NCI-H1417 treated with DMSO at 0.1 percent for 48 hours (cell line): ENCODE measurements at places on chromosomes 6 and 20.
A peak's percentile ranks its signal among the peaks of the same experiment; 100 is the strongest.

DNA sequence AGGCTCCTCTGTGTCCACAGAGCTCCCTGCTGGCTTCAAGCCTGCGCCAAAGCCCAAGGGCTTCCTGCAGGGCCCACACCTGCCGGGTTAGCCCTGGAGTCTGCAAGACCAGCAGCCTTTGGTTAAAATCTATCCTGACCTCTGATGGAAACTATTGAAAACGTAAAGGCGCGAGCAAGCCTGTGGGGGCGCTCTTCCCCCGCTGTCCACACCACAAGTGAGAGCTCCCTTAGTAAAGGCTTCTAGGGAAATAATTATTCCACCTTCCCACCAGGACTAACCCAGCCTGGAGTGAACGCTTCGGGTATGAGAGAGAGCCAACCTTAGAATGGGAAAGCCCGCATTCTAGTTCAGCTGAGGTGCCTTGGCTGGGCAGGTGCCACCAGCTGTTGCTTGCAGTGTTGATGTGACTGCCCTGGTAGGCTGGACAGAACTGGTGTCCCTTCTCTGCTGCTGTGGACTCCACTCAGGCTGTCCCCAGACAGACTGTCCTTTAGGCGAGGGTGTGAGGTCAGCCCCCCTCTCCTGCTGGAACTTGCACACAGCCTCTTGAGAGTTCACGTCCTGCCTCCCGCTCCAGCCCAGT is 68.7 kb downstream of the SYTL3 start:
- no peak for DNase-seq

GRCh38 chr20:25461786-25462545 is 54.5 kb downstream of the GINS1 start:
- no peak for DNase-seq

GRCh38 chr6:89527634-89528033 is 94.7 kb downstream of the ANKRD6 start:
- DNase-seq, result no peak

DNA sequence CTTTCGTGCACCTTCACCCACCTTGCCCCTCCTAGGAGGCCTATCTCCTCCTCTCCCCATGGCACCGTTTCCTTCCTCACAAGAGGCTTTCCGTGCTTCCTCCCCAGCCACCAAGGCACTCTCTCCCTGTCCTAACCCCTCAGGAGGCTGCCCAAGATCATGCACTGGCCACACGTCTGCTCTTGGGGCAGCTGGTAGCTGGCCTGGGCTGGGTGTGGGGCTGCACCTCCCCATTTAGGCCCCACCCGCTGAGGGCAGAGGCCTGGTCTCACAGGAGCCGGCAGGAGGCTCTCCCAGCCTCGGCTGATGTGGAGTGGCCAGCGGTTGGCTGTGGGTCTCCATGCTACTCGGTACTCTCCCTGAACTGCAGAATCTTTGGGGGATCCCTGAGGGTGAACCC is 13.6 kb downstream of the NOL4L start:
- DNase-seq, result no peak

DNA sequence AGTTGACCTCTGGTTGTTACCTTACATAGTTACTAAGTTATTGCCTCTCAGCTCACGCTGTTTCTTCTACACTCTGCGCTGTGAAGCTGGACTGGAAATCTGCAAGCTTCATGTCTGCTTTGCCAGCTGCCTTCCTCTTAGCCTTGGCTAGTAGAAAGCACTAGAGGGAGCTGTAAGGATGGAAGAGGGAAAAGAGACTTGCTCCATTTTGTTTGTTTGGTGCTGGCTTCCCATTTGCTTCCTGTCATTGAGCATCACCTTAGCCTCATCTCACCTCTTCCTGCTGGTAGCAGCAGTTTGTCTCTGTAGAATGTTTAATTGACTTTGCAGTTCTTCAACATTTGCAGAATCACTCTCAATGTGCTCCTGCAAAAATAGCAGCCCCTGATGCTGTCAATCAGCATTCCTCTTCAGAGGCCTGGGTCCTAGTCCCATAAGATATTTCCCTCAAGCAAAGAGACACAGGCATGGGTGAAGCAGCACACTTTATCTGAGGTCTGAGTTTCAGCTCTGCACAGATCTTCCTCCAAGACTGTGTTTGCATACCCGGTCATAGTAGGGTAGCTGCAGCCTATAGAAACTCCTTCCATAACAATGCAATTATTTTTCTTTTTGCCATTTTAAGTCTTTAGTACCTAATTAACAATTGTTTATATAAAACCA is 302.2 kb upstream of the EPHA7 start:
- no peak for DNase-seq

GRCh38 chr6:12450467-12450866 is 160.3 kb downstream of the EDN1 start:
- no peak for DNase-seq

DNA sequence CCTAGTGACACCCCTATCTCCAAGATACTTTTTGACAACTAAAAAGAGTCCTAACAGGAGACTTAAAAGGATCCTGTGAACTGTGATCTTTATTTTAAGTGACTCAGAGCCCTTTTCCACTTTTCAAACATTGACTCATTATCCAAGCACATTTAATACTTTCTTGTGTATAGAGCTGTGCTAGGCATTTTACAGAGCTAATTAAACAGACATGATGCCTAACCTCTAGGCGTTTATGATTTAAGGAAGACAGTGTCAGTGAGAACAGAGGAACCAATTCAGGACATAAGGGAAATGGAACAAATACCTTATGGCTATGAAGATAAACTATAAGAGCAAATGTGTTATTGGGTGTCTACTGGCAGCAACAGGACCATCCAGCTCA is 282.6 kb downstream of the TPBG start:
- no peak for DNase-seq

DNA sequence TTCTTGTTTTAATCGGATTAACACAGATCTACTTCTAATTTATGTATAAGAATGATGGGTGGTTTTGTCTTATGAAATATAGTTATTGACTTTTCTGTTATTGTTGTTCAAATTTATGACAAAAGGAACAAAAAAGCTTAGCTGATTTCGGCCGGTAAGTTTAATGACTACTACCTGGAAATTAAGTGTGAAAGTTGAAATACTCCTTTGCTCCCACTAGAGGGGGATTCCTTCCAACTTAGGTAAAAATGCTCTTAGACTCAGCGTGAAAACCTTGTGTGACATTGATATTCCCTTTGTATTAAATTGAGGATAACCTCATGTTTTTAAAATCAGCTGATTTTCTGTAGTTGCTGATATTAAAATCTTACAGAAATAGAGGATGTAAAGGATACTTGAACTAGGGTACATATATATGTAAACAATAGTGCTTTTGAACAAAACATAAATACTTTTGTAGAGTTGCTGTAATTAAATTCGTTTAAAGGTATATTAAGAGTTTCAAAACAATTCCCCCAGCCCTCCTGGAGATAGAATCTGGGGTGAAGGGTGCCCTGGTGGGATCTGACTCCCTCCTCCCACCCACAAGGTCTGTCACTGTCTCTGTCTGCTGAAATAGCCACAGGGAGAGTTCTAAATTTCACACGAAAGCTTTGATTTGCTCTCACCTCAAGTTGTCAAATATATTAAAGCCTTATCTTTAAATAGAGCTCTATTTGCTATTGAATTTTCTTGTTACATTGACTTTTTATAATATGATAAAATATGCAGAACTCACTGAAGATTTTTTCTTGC is 257.5 kb downstream of the ARID1B start:
- DNase-seq, result peak; percentile 23

- no peak for DNase-seq
These were observed 124.2 kb upstream of the PTPN1 start for GRCh38 chr20:50385733-50386640.

GRCh38 chr20:16293590-16293989 is 279.7 kb downstream of the KIF16B start:
- DNase-seq, result no peak

- DNase-seq, result peak; percentile 22
These were observed 1.1 kb upstream of the SAMD5 start for GRCh38 chr6:147507162-147508041.

DNA sequence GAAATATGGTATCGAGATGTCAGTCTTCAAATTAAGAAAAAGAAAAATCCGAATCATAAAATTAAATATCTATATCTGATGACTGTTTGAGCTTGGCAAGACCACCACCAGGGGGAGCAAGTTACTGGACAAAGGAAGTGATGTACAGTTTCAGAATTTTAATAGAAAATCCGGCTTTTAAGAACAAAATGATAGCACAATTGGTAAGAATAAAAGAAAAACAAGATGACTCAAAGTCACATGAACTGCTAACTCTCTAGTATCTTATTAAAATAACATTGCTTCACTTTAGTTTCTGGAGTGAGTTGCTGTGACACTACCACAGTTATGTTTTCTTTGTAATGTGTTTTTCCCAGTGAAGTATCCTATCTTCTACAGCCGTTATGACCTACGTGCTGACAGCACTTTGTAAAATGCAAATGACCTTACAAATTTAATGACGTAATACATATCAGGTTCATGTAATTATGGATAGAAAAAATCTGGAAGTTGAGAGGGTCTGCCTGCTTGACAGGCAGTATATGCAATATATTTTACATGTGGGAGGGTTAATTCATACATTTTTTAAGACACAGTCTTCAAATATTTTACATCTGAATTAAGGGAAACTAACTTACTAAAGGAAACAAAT is 405.3 kb upstream of the HS3ST5 start:
- no peak for DNase-seq

GRCh38 chr20:37822141-37822601 is 80.8 kb upstream of the VSTM2L start:
- no peak for DNase-seq
